ENCODE measurements at places on chromosomes 5 and 9. TPM values are rescaled to one million over a fixed set of nuclear protein-coding genes. Genes with fewer than 3 reads are reported as not detected.

The SOWAHA gene
- not detected for total RNA-seq

The OTP gene
- total RNA-seq: not detected

The RECK gene
- total RNA-seq: 25.1 TPM

The PRELID1 gene
- total RNA-seq: 120 TPM

The B4GALT1 gene
- 23.6 TPM for total RNA-seq

The NEUROG1 gene
- not detected for total RNA-seq

The CDC14B gene
- 22.1 TPM for total RNA-seq

The JAK2 gene
- 23.4 TPM for total RNA-seq

The PCDHB15 gene
- 0.56 TPM for total RNA-seq

The ORM2 gene
- not detected for total RNA-seq

The ADRA1B gene
- 0.25 TPM for total RNA-seq

The SLC34A3 gene
- 0.06 TPM for total RNA-seq

The TLN1 gene
- total RNA-seq: 322 TPM

The APBA1 gene
- total RNA-seq: 15.2 TPM

The TRIM36 gene
- 0.53 TPM for total RNA-seq

The SH3GL2 gene
- total RNA-seq: not detected

The OR1J4 gene
- not detected for total RNA-seq

The TNFSF8 gene
- total RNA-seq: not detected

The FCN1 gene
- not detected for total RNA-seq

The TAF11L5 gene
- total RNA-seq: not detected

The ANKRD18B gene
- under 0.01 TPM for total RNA-seq

The PAX5 gene
- total RNA-seq: not detected

The ZNG1E gene
- 26.1 TPM for total RNA-seq

The TMEM252 gene
- not detected for total RNA-seq

The SH3TC2 gene
- total RNA-seq: 9.5 TPM

The ENTPD2 gene
- not detected for total RNA-seq

The ADAMTS13 gene
- 1.8 TPM for total RNA-seq

The SPATA9 gene
- not detected for total RNA-seq

The FAM151B gene
- total RNA-seq: 9.8 TPM

The MAST4 gene
- total RNA-seq: 6.7 TPM

Measured in aortic smooth muscle cell (primary cell).